ENCODE measurements at places on chromosomes 7 and 10.

GRCh38 chr10:126478546-126478945, 90.3 kb upstream of the ADAM12 start:
- DNase-seq: no peak

- no peak for DNase-seq
Observed at GRCh38 chr7:158029509-158029908, 558.1 kb downstream of the PTPRN2 start.

DNA sequence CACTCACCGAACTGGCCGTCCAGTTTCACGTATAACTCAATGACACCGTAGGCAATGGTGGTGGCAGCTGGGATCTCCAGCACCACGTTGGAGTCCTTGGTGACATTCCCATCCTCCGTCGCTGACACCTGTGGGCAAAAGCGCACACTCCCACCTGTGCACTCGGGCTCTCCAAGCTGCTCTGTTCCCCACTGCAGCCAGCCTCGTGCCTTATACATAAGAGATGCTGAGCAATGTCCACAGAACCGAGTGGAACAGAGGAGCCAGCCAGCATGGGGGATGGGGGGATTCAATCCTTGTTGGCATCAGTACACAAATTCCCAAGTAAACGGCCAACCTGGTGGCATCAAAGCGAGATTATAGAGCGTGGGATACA, 40.0 kb downstream of the GSDME start:
- no peak for DNase-seq

DNA sequence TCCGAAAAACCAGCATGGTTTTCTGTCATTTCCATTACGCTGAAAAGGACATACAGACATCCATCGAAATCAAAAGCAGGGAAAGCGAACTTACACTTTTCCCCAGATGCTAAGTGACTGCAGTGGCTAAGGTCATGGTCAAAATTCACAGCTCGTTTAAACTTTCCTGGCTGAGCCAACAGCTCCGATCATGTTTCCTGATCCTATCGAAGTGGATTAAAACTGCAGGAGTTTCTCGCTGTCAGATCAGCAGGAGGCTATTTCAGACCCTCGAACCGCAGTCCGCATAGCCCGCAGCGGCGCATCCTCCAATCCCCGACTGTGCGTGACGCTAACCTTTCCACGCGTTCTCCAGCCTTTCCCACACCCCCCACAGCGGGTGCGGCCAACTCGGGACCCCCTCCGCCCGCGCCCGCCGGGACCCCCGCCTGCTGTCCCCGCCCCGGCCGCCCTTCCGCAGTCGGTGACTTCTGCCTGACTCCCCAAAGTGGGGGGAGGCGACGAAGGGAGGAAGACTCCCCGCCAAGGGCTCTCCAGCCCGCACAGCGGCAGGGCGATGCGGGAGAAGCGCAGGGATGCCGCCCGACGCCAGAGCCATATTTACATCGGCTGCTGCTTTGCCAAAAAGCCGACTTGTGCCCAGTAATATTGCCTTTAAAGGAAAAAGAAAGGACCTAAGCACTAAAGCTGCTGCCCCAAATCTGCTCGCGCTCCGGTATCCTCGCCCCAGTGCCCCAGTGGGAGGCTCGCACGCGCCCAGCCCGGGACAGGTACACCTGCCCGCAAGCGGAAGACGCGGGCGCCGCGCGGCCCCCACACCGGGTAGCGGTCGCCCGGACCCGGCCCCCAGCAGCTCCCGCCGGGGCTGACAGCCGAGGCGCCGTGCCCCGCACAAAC, 1.2 kb downstream of the PIP4K2A start:
- DNase-seq: peak; percentile 56

GRCh38 chr7:54824655-54825054, 65.6 kb upstream of the SEC61G start:
- DNase-seq: no peak

DNA sequence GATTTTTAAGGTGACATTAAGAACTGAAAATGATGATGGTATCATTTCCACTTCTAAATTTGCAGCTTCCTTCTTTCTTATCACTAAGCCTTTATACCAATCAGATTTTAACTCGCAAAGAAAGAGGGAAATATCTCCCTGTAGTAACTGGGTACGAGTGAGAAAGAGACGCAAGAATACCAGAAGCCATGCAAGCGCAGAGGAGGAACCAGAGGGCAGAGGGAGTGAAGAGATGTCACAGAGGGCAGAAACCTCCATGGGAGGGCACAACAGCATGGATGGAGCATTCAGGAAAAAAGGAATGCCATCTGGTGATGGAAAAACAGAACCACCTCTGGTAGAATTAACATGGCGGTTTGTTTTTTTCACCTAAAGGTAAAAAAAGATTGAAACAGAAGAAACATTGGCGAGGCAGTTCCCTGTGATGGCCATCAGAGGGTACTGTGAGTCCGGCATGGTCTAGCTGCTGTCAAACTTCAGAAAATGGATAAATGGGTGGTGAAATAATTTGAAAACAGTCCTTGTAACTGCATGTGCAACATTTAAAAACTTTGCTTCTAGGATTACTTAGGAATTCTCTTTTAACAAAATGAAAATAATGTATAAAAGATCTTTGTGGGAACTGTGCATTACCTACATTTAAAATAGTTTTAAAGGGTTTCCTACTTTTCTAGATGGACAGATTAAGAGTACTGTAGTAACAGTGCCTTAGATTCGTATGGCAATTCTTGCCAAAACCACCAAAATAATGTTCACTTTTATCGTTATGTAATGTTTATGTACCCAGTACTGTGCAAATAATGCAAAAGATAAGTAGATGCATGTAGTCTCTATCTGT, 91.8 kb downstream of the ARHGAP12 start:
- no peak for DNase-seq

DNA sequence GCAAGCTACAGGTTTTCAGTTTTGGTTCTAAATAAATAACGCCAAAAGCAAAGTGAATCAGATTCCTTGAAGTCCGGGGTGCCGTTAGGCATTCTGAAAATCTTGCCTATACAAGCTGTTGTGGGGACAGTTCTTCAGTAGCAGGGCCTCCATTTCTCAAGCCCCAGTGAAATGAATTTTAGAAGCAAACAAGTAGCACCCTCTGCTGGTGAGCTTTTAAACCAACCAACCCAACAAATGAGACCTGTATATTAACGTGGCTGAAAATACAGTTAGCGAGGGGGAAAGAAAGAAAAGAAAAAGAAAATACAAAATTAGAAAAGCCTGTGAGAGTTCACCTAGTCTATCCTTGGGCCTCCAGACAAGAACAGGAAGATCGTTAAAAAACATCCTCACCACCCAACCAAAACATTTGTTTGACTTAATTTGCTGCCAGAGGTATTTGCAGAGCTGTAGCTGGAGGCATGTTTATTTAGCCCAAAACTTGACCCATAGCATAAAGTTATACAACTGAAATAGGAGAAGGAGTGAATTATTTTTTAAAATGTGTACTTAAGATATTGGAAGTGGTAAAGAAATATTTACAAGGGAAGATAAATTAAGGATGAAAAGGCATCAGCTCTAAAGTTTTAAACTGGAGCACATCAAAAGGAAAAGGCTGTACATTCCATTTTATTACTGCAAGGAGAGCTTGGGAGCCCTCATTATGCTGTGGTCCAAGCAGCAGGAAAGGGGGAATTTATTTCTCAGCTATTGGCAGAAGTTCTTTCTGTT, 98.9 kb downstream of the DYNC1I1 start:
- DNase-seq: no peak

DNA sequence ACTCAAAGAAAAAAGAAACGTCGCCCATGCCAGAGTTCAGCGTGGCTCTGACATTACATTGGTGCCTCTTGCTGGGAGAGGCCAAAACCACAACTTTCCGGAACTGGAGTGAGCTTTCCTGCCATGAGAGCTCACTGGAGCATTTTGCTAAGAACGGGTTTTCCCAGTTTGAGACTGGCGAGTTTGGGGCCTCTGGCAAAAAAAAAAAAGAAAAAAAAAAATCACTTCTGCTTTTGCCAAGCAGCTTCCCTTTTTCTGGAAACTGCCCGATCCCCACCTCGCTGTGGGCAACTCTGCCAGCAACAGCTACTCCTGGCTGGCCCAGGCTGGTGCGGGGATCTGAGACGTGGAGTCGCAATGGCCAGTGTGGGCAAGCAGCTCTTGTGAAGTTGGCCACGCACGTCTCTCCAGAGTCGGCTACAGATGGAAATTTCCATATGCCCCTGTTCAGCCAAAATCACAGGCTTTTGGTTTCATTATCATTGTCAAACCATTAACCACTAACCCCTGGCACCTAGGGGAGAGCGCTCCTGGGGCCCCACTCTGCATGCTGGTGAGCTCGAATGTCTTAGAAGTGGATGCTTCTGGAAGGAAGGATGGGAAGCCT, 25.7 kb downstream of the PRKAG2 start:
- DNase-seq: no peak

DNA sequence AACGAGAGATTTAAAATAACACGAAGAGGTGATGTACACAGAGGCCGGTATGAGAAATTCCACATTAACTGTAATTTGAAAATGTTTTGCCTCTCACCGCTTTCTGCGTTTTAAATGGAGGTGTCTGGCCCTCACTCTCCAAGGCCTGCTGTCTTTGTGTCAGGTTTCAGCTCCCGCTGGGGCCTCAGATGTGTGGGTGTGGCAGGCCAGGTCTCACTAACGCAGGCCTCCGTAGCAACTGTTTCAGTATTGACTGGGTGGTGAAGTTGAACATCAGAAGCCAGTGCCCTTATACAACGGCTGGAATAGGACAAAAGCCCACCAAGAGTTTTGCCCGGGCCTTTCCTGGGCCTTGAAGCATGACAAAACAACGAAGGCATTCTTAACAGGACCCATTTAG, 303.1 kb downstream of the ADARB2 start:
- DNase-seq: no peak

DNA sequence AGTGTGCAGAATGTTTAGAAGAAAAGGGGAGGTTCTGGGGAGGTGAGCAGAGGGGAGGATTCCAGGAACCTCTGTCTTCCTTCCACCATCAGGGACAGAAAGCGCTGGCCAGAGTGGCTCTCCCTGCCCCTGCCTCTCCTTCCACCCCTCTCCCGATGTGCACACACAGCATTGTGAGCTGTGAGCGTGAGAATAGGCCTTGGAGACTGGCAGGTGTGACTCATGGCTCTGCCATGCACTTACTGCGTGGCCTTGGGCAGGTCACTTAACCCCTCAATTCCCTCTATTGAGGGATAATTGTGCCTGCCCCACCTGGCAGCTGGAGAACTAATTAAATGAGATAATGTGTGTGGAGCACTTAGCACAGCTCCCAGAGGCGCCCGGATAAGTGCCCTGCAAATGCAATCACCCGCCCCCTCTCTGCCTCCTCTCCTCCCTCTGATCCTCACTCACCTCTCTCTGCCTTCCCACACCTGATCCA, 115.4 kb downstream of the ZMIZ1 start:
- DNase-seq: no peak

- no peak for DNase-seq
Observed at GRCh38 chr7:68789597-68789996, 808.7 kb upstream of the AUTS2 start.

- DNase-seq: no peak
Observed at GRCh38 chr10:49688261-49688846, 8.9 kb downstream of the C10orf53 start.

DNA sequence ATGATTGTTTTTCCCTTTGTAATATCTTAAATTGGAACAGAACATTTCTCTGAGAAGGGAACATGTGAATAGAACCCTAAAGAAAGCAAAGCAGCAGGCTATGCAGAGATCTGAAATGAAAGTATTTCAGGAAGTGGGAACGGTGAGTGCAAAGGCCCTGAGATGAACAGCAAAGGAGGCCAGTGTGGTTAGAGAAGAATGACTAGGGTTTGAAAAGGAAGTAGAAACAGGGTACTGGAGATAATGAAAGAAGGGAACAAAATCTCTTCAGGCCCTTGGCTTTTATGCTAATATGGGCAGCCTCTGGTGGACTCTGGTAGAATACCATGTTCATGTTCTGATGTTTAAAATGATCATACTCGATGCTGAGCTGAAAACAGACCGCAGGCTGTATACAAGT, 22.2 kb downstream of the ARHGAP21 start:
- no peak for DNase-seq

DNA sequence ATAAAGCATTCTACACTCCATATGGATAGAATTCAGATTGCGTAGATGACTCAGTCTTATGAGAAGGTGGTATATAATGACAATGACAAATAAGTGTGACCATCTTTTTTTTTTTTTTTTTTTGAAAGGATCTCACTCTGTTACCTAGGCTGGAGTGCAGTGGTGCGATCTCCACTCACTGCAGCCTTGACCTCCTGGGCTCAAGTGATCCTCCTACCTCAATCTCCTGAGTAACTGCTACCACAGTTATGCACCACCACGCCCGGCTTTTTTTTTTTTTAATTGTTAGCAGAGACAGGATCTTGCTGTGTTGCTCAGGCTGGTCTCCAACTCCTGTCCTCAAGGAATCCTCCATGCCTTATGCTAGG, 43.2 kb upstream of the NRP1 start:
- no peak for DNase-seq

DNA sequence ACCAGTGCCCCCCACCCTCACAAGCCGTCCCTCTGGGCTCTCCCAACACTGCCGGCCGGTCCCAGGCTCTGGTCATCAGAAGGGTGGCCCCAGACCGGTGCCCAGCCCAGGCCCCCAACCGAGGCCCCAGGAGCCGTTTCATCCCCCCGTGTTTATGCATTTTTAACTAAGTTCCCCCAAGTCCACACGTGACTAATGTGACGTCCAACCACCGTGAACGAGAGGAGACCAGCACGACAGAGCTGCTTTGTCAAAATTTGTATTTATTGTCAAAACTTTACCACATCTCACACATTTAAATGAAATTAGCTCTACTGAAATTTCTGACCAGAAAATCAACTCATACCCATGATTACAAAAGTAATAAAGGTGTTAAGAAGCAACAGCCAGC, 8.6 kb downstream of the VENTX start:
- no peak for DNase-seq

GRCh38 chr7:38020121-38020785, 99.8 kb downstream of the EPDR1 start:
- no peak for DNase-seq

DNA sequence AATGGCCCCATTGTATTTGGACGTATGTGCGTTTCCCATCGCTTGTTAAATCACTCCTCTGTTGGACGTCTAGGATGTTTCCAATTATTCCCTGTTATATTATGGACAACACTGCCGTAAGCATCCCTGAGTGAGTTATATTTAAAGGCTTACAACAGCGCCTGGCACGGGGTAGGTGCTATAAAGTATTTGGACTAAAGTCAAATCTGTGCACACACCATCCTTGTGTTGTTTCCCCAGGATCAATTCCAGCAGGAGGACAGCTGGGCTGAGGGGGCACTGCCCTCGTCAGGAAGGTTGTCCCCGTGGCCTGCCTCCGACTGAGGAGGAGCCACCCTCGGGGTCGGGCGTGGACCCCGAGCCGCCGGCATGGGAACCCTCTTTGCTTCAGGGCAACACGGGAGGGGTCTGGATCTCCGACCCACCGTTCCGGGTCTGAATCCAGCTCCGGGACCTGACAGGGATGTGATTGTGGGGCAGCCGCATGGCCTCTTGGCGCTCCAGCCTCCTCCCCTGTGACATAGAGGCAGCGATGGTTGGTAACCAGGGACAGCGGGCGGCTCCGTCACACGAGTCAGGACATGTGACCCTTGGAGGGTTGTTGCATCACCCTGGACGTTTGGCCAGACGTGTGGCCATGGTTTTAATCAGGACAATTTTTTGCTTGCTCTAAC, 1.5 kb upstream of the JAKMIP3 start:
- no peak for DNase-seq

- DNase-seq: no peak
Observed at GRCh38 chr7:130281260-130281659, 11.7 kb upstream of the CPA4 start.
